ENCODE measurements at places on chromosomes 5 and 9.

DNA sequence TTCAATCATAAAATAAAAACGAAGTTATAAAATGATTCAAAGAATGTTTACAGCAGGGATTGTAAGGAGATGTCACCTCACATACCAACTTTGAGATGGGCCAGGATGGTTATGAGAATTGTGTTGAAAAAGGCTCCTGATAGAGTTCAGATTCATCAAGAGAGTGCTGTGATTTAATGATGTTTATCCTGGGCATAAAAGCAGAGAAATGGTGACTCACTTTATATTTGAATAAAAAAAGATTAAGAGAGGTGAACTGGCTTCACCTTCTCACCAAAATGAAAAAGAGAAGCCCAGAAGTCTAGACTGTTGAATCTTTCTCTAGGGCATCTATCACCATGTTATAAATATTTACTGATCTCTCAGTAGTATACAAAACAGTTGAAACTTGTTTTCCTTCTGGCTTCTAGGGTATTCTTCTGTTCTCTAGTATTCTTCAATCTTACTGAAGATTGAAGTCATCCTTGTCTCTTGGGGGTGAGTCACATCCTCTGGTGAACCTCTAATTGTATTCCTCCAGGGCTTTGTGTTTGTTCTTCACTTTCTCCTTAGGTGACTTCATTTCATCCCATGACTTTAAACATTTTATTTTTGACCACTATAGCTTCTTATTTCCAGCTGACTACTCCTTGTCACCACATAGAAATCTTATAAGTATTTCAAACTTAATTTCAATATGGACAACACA lies 1237.3 kb upstream of the C9orf72 start:
- DNase-seq: no peak

DNA sequence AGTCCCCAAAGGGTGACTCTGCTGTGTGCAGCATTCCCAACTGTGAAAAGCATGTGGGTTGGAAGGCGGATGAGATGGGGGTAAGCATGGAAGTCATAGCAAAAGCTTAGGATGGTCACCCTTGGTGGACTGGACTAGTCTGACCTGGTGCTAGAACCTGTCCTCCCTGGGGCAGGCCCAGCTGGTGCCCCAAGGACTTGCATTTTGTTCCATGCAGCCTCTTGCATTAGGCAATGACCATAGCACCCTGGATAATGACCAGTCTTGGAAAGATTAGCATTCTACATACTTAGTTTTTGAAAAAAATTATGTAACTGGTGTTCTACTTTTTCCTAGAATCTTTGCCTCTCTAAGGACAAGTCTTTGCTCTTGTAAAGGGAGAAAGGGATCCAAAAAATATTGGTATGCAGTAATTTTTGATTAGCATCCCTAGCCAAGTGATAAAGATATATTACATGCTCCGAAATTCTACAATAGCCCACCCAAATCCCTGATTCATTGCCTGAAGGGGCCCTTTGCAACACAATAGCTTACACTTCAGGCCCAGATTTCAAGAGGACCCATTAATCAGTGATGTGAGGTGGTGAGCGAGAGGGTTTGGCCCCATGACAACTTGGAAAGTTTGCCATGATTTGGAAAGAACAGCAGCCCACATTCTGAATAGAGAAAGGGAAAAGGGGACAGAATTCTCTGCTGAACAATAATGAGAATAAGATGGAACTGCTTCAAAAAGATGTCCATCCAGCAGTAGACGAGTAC lies 93.3 kb upstream of the CD180 start:
- DNase-seq: no peak

DNA sequence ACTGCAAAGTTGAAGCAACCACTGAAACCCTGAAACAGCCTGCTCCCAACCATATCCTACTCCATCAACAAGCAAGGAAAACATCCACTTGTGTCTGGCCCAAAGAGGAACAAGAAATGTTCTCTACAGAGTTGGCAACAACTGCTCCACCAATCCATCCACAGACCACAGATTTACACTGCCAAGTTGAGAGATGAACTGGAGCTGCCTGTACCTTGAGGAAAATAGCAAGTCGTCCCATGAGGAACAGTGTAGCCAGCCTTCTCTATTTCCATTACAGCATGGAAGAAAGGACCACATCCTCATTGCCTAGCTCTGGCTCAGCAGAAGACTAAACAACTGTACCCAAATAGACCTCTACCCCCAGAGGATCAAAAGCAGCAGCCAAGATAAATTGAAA lies 60.4 kb downstream of the DEPDC1B start:
- DNase-seq: no peak

DNA sequence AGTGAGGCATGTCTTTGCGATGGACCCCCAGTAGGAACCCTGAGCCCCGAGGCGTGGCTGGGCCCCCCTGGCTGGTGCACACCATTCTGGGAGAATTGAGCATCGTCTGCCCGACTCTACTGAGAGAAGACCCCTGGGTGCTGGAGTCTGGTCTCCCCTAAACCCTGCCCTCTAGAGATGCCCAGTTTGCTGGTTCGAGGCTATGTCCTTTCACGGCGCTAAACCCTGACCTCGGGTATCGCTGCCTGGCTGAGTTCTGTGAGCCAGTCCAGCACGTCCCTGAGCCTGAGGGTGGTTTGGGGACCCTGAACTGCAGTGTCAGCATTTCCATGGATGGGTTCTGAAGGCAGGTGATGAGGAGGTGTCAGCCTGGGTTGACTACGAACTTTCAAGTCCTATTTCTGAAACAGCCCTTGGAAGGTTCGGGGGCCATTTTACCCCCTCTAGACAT lies 128.8 kb downstream of the RXRA start:
- DNase-seq: no peak

- no peak for DNase-seq
Observed at GRCh38 chr9:91155746-91156376, 205.9 kb downstream of the AUH start.

DNA sequence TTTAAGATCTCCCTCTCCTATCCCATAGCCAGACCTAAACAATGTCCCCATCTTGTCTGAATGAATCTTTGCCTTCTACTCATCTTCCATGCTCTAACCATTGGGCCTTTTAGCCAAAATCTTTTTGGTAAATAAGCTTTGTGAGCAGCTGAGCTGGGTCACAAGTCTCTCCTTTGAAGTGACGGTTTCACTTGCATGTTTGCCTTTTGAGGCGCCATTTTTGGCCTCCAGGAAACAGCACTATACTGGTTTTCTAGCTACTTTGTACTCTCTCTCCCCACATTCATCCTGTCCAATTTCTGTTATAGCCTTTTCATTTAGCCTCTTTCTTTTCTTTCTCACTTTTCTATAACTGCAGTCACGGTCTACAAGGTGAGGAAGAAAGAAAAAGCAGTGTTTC lies 195.5 kb upstream of the C9orf72 start:
- no peak for DNase-seq

GRCh38 chr5:171450423-171451331 lies 31.2 kb downstream of the FGF18 start:
- peak; percentile 2 for DNase-seq

- peak; percentile 65 for DNase-seq
Observed at GRCh38 chr9:22142671-22143070, 133.6 kb upstream of the CDKN2B start.

- peak; percentile 5 for DNase-seq
Observed at GRCh38 chr5:168706655-168707069, 127.5 kb upstream of the PANK3 start.

GRCh38 chr9:109499631-109500410 lies 1.7 kb upstream of the PTPN3 start:
- DNase-seq: no peak

- DNase-seq: no peak
Observed at GRCh38 chr9:30078195-30078594, 2306.2 kb upstream of the ACO1 start.

DNA sequence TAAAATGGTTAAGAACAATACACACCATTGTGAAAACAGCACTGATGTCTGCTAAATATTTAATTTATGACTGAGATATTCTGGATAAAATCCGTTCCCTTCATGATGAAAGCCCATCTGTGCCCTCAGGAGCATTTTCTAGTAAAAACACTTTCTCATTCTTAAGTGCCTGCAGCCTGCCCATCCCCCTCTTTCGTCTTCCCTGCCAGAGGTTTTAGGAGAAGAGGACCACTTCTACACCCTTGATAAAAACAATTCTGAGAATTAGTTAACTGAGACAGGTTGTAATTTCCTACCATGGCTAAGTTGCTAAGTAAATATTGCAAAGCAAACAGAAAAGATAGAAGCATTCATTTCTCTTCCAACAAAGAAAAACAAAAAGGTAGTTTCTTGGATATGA lies 272.6 kb downstream of the ATPSCKMT start:
- DNase-seq: no peak
